Aorta (tissue), 5 donors: ENCODE measurements at places on chromosomes 3 and 15. TPM values are rescaled to one million over a fixed set of nuclear protein-coding genes. Genes with fewer than 3 reads are reported as not detected.

DNA sequence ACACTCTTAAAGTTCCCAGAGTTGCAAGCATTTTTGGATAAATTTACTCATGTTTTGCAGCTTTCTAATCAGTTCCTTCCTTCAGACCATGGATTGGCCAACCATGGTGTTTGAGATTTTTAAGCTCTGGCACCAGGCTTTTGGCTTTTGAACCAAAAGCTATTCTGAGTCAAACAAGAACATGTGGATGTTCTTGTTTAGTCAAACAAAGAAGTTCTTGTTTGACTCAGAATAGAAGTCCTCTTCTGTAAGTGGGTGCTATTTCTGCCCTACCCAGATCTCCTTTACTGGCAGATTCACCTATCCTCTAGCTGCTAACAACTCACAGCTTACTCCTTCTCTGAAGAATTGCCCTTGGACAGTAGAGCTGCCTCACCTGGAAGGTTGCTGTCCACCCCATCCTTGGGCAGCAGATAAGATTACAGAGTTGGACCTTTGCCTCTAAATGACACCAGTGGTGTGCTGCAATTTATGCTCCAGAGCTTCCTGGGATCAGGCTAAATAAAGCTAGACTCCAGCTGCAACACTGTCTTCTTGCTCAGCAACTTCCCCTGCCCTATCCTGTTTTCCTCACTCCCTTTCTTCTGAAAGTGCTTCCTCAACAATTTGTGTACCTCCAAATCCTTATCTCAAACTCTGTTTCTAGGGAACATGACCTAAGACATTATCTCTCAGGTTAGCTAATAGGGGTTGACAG is 65.6 kb downstream of the COL6A6 start:
- DNase-seq, result no peak

DNA sequence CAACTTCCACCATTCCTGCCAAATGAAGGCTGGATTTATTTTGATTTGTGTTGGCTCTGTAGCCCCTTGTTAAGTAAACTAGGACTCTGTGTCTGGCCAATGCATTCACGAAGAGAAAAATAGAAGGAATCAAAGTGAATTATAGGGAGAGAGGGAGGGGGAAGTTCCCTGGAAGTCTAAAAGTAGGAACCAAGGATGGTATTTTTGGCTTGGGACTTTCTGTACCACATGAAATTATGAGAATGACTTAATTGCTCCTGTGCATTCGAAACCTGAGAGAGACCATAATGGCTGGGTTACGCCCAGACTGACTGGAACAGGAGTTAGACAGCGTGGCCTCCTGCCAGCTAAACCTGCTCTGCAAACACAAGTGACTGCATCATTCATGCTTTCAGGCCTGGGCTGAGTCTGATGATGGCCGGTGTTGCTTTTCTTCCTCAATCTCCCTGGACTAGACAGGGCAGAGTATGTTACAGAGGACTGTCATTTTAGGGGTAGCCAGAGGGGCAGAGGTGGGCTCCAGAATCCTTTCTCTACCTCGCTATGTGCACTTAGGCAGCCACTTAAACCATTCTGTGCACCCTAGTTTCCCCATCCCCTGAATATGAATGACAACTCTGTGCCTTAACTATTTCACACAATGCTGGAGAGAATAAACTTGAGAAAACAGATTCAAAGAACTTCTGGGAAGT is 58.9 kb downstream of the MYO1E start:
- peak; percentile 94 for DNase-seq

DNA sequence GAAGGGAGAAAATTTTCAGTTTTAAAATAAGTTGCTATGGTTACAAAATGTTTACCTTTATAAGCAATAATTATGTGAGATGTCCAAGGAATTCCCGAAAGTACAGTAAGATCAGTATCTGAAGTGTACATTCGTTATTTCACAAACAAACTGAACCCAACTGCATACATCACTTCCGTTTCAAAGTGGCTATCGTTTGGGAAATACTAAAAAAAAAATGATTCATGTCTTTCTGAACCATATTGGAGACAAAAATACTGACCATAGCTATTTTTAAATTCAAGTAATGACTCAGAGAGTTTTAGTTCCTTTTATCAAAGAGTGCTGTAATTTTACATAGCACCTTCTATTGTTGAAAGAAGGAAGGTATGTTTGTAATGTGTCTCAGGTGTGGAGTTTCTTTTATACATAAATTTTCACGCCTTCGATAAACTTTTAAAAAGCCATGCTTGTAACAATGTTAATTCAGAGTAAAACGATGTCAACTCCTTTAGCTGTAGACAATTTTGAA is 8.0 kb upstream of the ANKRD28 start:
- no peak for DNase-seq

- no peak for DNase-seq
These were observed 769.5 kb upstream of the DPPA4 start for GRCh38 chr3:110106805-110107204.

- no peak for DNase-seq
These were observed 22.2 kb upstream of the SOX2 start for GRCh38 chr3:181689546-181689945.

- DNase-seq, result no peak
These were observed 9.8 kb upstream of the SUCNR1 start for GRCh38 chr3:151863611-151864010.

DNA sequence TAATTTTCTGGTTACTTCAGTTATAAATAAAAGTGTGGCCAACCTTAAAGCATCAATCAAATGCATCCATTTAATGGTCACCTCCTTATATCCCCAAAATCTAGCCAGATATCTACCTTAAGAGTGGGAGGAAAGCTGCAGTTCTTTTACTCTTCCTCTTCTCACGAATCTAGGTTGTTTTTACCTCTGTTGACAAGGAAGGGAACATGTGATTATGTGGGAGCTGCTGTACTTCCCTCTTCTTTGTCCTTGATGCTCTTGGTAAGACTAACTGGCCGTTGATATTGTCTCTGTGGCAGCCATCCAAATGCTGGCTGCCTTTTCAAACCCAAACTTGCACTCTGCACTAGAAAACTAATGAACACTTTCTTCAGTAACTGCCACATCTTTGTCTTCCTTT is 275.3 kb upstream of the CADM2 start:
- DNase-seq, result no peak

The ALS2CL gene
- 40.7 TPM for polyA plus RNA-seq

The CCR9 gene
- polyA plus RNA-seq, result not detected

The SI gene
- polyA plus RNA-seq, result 20.4 TPM

The CELF6 gene
- polyA plus RNA-seq, result 7.7 TPM

The PTH1R gene
- 8.4 TPM for polyA plus RNA-seq

The USP50 gene
- polyA plus RNA-seq, result not detected
